ENCODE measurements at places on chromosomes 6 and 20.

- DNase-seq, result no peak
These were observed 57.6 kb upstream of the FOXP4 start for GRCh38 chr6:41488433-41489119.

DNA sequence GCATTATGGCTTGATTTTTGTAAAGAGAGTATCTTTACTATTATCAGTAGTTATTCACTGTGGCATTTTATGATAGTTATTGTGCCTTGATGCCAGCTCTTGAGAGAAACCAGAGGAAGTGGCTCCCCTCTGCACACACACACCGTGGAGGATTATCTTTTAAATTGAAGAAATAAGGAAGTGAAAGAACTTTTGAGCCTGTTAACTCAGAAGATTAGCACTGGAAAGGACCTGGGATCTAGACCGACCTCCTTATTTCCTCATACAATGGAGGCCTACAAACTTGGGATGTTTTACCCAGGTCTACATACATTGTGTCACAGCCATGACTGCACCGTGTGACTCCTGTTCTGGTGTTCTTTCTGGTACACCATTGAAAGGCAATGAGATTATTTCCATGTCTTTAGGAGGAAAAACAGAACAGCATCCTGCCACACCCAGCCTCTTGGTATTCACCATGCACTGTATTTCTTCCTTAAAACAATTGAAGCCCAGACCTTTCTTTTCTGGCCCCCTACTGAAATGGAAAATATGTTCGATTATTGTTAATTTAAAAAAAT lies 40.6 kb downstream of the HECA start:
- no peak for DNase-seq

- no peak for DNase-seq
These were observed 4.4 kb downstream of the TRMT6 start for GRCh38 chr20:5945963-5946362.

GRCh38 chr6:142697001-142697335 lies 248.0 kb downstream of the HIVEP2 start:
- no peak for DNase-seq

GRCh38 chr20:48648482-48649051 lies 179.2 kb downstream of the PREX1 start:
- DNase-seq, result no peak

DNA sequence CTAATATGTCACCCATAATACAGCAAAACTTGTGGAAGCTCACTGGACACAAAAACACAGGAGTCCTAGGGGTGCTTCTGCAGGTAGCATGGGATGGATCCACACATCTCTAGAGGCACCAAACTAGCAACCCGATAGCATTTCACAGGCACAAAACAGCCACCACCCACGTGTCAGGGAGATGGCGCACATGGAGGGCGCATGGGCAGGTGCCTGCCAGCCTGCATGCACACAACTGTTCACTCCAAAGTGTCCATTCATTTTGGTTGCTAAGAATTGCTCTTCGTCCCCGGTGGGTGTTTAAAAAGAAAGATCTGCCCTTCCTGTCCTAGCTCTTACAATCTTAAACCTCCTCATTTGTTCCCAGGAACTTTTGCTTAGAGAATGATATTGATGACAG lies 171.3 kb downstream of the SYNDIG1 start:
- DNase-seq, result no peak

- DNase-seq, result no peak
These were observed 10.5 kb downstream of the NT5E start for GRCh38 chr6:85460154-85460920.

DNA sequence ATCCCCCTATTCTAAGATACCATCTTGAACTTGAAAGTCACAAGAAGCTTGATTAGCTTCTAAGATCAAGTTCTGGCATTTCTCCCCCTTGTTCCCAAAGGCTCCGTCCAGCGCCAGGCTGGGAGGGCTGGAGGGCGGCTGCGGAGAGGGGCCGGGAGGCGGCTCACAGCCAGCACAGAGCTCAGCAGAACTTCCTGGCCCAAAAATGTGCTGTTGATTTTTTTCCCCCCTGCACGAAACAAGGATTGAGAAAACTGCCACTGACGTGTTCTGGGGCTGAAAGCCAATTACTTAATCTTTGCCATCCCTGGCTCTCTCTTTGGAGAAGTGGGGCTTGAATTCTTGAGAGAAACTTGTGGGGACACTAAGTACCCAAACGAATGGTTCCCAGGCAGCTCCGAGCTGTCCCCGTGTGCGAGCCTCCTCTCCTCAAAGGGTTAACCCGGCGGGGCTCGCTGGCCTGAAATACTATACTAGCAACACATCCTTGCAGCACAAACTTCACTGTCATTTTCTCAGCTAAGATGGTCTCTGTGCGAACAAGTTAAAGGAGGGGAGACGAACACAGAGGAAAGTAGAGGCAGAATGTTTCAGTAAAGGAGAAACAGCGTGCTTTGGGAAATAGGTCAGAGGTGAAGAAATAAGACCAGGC lies 452 bp downstream of the TRAF3IP2 start:
- peak; percentile 3 for DNase-seq
